Kidney epithelial cell (primary cell): ENCODE measurements at places on chromosomes 7 and 10. TPM values are rescaled to one million over a fixed set of nuclear protein-coding genes. Genes with fewer than 3 reads are reported as not detected.

The PRLHR gene
- total RNA-seq = not detected in 2 replicates

The AKR1D1 gene
- total RNA-seq = 0.08 TPM in 1 of 2 replicates, not detected in the other

The NANOS1 gene
- 0.88 and 1.6 TPM in 2 replicates for total RNA-seq

The SFMBT2 gene
- total RNA-seq = 3.0 and 3.1 TPM in 2 replicates

The MUC12 gene
- 2.9 and 4.2 TPM in 2 replicates for total RNA-seq

The MOGAT3 gene
- total RNA-seq = not detected in 2 replicates

The SRRT gene
- total RNA-seq = 65.9 and 67.9 TPM in 2 replicates

The TAS2R4 gene
- total RNA-seq = 0.07 and 0.08 TPM in 2 replicates

The RSPH10B2 gene
- 0.96 TPM in 1 of 2 replicates, not detected in the other for total RNA-seq

The LRRD1 gene
- not detected in 2 replicates for total RNA-seq

The OR2A7 gene
- 2.8 and 3.0 TPM in 2 replicates for total RNA-seq

The PRR15 gene
- 16.2 and 21.4 TPM in 2 replicates for total RNA-seq

The CRHR2 gene
- total RNA-seq = not detected in 2 replicates

The IRF5 gene
- 19.9 TPM in 2 replicates for total RNA-seq

The IDI2 gene
- total RNA-seq = 0.13 TPM in 1 of 2 replicates, not detected in the other

The GDF10 gene
- not detected in 2 replicates for total RNA-seq

The KLF14 gene
- total RNA-seq = 0.07 TPM in 1 of 2 replicates, not detected in the other

The COL26A1 gene
- 0.21 and 0.42 TPM in 2 replicates for total RNA-seq

The OR6V1 gene
- not detected in 2 replicates for total RNA-seq
